ENCODE measurements at places on chromosomes 16 and 17.
A peak's percentile ranks its signal among the peaks of the same experiment; 100 is the strongest.

DNA sequence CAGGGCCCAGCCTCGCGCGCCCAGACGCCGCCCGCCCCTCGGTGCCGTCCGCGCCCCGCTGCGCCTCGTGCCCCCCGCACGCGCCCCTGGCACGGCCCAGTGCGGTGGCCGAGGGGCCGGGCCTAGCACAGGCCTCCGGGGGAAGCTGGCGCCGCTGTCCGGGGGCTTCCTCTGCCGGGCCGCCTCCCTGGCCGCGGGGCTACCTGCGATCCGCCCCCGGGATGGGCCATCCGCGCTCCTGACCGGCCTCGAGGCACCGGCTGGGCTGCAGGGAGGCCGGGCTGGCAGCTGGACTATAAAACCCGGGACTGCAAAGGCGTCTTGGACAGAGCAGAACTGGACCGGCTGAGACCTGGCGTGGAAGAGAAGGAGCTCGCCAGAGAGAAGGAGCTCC is 783 bp downstream of the BHLHA9 start:
- no peak for DNase-seq

DNA sequence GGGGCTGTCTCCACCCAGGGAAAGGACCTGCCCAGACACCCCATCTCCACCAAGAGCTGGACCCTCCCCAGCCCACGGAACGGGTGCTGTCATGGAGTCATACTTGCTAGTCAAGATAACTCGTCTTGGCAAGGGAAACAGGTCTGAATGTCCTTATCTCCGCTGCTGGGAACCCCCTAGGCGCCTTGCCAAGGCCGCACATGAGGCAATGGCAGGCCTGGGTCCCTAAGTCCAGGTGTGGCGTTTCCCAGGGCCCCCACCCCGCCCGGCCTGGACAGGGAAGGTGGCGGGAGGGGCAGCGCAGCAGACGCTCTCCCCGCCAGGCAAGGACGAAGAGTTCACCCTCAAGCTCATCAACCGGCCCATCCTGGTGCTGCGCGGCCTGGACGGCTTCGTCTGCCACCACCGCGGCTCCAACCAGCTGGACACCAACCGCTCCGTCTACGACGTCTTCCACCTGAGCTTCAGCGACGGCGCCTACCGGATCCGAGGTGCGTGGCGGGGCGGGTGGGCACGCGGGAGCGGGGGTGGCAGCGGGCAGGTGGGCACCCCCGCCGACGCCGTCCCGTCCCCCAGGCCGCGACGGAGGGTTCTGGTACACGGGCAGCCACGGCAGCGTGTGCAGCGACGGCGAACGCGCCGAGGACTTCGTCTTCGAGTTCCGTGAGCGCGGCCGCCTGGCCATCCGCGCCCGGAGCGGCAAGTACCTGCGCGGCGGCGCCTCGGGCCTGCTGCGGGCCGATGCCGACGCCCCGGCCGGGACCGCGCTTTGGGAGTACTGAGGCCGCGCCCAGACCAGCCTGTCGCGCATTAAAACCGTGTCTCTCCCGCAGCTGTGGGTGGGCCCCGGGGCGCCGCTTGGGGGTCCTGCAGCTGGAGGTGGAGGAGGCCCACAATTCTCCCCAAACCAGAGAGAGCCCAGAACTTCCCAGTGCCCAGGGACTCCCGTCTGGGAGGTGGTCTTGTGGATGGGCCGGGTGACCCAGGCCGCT is 8.4 kb downstream of the FSCN2 start:
- no peak for DNase-seq

DNA sequence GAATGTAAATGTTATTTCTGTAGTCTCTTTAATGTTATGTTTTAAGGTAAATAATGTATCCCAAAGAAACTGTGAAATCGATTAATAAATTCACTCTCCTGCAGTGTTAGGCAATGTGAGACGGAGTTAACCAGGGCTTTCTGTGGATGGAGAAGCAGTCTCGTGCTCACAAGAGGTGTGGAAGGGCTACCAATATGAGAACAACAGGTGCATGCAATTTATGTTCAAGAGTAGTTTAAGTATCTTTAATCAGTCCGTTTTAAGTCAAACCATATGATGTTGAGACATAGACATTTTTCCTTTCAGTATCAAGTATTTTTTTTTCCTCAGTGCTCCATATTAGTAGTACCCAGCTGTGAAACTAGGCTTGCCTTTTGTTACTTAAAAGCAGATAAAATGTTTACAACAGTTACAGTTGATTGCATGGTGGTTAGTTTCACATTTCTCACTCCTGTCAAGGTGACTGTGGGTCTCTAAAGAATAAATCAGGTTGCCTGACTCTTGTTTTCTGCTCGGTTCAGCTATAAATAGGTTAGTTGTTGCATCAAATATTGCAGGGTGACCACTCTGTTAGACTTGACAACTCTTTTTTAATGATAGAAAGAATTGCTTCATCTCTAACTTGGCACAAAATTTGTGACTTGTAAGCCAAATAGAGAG is 54.4 kb downstream of the COX10 start:
- DNase-seq = peak; percentile 28

- DNase-seq = no peak
These were observed 21.2 kb downstream of the CARHSP1 start for GRCh38 chr16:8847623-8848022.

DNA sequence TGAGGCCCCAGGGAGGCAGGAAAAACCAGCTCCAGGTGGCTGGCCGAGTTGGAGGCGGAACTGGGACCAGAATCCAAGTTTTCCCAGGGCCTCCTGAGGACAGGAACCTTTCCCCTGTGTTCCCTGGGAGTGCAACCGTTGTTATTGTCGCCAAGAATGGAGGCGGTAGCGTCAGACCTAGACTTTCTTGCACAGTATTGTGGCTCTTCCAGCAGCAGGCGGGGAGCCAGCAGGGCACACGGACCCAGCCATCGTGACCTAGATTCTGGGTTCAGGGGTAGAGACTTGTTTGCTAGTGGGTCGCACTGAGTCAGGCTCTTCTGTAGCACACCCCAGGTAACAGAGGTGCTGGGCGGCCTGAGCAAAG is 667 bp upstream of the KIF19 start:
- DNase-seq = no peak

DNA sequence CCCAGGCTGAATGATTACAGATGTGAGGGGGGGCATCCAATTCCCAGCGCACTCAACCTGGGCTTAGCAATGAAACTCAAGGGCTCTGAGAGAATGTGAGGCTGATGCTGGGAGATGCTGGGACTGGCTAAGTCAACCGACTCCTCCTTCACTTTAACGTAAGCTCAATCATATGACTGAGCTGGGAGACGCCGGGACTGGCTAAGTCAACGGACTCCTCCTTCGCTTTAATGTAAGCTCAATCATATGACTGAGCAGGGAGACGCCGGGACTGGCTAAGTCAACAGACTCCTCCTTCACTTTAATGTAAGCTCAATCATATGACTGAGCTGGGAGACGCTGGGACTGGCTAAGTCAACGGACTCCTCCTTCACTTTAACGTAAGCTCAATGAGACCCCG is 179.4 kb downstream of the VPS53 start:
- DNase-seq = no peak

DNA sequence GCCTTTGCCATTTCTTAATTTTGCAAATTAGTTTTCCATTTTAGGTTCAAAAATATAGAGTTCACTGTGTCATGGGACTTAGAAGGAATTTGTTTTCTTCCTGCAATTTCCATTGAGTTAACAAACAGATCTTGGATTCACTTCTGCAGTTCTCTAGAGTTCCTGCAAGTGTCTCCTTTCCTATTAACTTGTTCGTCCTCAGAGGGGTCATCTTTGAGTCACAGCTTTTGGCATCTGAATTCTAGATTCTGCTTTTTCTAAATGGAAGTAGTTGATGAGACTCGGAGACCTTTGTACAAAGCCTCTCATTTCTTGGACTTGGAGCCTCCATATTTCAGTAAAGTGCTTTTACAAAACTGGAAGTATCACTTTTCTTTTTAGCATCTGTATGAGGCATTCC is 323.3 kb downstream of the BCAS3 start:
- DNase-seq = peak; percentile 70

DNA sequence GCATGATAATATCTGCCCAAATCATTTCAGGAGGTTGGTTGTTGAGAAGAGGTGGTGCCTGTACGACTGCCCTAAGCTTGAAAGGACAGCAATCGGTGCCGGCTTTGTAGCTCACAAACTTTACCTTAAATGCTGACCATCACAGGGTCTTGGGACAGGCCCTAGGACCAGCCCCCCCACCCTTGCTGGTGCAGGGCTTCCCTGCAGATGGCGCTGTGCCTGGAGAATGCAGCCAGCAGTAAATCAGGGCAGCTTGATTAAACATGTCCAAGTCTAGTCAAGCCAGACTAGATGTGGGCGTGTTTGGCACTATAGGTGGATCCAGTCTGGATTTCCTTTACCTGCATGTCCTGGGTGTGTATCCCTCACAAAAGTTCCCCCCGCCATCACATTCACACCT is 135.5 kb upstream of the CRHR1 start:
- no peak for DNase-seq

DNA sequence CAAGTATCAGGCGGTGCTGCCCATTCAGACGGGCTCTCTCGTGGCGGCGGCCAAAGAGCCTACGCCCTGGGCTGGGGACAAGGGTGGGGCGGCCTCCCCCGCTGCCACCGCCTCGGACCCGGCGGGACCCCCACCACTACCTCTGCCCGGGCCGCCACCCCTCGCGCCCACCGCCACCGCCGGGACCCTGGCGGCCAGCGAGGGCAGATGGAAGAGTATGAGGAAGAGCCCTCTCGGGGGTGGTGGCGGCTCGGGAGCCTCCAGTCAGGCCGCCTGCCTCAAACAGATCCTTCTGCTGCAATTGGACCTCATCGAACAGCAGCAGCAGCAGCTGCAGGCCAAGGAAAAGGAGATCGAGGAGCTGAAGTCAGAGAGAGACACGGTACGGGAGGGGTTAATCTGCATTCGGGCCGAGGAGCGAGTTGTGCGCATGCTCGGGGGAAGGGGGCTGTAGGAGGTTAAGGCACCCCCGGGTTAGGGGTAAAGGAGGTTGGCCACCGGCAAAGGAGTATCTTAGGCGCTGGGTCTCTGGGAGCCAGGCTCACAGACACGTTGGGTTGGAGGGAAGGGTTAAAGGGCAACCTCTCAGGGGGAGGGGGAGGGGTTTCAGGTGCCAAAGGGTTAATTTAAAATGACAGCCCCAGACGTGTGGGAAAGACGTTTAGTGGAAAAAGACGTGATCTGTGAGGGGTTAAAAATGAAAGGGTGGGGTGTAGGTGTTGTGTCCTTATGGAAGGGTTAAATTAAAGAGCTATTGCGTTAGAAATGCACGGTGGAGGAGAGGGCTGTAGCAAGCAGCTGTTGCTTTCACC is 1.4 kb downstream of the MSL1 start:
- peak; percentile 77 for DNase-seq

- peak; percentile 38 for DNase-seq
These were observed 124.5 kb downstream of the HS3ST3A1 start for GRCh38 chr17:13477180-13477611.

DNA sequence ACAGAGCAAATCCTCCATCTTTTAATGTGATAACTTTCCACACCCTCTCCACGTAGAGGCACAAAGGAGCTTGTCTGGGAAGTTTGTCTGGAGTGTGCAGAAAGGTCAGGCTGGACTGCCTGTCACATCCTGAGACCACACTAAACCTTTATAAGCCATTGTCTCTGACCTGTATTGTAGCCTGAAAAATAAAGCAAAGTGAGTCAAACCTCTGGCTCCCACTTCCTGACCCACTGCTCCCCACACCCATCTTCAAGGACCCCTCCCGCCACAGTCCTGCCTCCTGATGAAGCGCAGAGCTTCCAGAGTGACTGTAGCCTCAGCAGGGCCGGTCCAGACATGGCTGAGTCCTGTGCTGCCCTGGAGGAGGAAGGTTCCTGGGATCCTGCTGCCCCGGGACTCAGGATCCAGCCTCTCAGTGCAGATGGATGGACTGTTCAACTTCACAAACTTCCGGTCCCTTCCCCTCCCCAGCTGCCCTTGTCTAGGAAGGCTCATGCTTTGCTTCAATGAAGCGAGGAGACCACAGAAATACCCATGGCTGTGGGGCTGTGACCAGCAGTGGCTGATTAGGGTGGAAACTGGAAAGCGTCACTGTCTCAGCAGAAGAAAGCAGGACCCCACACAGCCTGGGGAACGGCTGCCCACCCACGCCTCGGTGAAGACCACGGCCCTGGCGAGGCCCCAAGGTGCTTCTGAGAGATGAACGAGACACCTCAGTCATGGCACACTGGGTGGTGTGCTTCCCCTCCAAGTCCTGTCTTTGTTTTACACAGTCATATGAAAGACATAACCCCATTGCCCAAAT is 30.9 kb upstream of the CLEC18B start:
- DNase-seq = no peak

- DNase-seq = peak; percentile 54
These were observed 763 bp downstream of the ZKSCAN2 start for GRCh38 chr16:25256695-25257469.

DNA sequence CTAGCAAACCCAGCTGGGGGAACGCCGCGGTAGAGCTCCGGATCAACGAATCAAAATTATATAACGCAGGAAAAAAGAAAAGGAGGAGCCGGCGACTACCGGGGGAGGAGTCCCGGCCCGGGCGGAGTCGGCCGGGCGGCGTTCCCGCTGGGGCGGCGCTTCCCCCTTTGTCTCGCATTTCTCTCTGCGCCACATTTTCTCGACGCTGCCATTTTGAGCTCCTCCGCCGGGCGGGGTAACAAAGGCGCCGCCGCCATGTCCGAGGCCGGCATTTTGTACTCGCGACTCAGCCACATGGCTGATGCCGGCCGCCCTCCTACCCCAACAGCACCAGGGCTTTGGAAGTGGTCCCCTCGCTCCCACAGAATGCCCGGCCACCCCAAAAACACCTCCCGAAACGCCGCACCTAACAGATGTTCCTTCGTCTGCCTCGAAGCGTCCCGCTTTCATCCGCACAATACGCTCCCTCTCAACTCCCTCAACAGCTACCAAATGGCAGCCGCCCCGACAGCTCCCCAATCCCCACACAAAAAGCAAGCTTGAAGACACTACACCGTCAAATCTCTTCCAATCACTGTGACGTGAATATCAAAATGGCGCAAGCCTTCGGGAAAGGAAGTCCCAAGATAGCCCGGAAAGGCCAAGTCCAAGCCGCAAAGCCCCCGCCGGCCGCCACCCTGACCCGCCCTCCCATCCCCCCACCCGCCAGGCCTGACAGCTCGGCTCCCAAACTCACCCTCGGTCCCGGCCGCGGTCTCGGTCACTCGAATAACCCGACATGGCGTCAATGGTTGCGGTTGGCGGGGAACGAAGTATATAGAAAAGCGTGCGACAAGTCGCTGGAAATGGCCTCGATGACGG is 519 bp downstream of the DDX5 start:
- DNase-seq = peak; percentile 86

GRCh38 chr16:2822158-2822495 is 5.1 kb downstream of the PRSS21 start:
- no peak for DNase-seq

DNA sequence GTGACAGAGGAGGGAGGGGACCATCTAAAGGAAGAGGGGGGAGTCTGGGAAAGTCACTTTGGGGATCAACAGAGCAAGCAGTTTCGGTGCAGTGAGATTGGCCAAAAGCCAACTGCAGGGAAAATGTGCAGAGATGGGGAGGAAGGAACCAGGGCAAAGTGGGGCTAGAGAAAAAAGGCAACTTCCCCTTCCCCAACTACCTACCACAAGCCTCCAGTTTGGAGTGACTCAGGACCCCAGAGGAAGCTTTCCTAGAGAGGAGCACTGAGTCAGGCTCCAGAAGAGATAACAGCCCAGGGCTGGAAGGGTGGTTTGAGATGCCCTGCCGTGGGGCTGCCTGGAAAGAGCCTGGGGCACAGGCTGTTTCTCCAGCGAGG is 6.9 kb upstream of the CD300LD start:
- DNase-seq = no peak
